ENCODE measurements at places on chromosomes 7 and 10. TPM values are rescaled to one million over a fixed set of nuclear protein-coding genes. Genes with fewer than 3 reads are reported as not detected.

GRCh38 chr7:100585511-100586265 is at the start of gene LRCH4:
LRCH4 (minus strand) TSS chr7:100586129; CDS start chr7:100586100, 29 bp downstream.
- DNase-seq: no peak

- no peak for DNase-seq
These were observed 143.8 kb downstream of the ARHGAP21 start for GRCh38 chr10:24579906-24580305.

DNA sequence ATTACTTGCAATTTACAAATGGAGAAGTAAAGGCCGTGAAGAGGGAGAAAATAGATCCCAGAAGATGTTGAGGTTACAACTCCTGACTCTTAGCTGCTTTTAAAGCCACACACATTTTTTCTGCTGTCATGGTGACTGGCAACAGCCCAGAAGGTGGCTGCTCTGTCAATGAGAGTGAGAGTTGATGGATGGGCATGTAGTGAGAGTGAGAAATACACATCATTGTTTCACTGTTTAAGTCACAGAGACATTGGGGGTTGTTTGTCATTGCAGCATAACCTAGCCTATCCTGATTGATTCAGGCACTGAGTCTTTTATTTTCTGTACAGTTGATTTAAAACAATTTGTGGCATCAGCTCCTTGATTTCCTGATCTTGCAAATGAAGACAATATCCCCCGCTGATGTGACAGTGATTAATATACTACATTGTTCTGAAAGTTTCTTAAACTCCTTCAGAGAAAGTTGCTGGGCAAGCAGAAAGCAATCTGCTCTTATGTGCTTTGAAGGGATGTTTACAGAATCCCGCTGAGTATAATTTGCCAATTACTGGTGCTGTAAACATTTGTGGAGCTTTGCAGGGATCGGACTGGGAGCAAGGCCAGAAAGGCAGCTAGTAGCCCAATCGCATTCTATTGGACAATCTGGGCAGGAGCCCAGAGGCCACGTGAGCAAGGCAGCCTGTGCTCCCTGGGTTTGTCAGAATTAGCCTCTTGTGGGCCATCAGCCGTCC is 229.6 kb downstream of the PRPF18 start:
- DNase-seq: no peak

DNA sequence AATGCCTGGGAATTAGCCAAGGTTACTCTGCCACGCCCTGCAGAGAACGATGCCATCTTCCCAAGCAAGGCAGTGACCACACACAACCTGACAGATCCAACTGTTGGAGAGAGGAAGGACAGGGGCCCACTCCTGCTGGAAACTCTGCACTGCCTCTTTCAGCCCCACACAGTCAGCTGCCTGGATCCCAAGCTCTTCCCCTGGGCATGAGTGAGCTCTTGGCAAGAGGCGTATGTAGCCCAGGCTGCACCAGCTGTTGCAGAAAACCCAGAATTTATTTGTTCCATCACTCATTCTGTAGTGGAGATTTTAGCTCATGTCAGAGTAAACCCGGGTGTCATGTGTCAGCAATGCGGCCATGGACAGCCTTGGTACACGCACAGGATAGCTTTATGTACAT is 135.1 kb upstream of the TRIM24 start:
- no peak for DNase-seq

DNA sequence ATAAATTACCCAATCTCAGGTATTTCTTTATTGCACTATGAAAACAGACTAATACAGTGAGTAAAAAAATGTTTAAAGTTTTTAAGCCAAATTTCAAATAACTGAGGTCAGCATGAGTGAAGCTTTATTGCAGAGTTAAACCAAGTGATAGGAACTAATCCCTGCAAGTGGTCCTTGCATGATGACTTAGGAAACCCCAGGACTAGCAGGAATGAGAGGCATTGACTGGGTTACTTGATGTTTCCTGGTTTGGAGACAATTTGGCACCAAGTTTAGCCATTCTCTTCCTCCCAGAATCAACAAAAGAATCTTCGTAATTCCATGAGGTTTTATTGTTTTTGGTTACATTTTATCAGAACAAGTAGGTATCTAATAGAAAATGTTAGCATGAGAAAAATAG is 194.2 kb downstream of the BICC1 start:
- no peak for DNase-seq

DNA sequence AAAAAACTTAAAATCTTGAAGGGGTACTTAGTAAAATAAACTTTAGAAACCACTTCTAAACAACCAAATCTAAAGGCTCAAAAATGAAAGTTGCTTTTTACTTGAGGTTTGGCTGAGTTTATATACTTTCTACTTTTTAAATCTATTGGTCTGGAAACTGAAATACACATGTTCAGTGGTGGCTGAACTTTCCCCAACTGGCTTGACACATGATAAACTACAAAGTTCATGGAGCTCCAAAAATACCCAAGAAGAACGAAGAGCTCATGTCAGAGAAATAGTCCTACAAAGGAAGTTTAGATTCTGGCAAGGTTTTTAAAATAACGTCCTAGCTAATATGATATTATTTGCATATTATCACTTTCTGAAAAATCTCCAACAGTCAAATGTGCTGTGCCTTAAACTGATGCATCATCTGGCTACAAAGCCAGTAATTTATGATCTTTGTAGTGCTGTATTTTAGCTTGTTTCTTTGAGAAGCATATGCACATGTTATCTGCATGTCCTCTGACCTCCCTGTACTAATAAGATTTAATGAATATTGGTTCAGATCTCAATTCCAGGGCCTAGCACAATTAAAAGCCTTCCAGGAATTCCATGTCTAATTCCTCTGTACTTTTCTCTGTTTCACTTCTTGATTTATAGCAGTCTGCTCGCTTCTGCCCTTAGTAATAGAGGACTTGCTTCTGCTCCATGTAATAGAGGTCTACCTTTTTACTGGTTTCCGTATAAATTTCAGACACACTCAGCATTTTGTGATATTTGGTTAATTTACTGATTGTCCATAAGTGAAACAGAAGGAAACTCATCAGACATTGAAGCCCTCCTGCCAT is 28.2 kb downstream of the SEMA3C start:
- DNase-seq: no peak

- DNase-seq: no peak
These were observed 278.5 kb upstream of the KLF14 start for GRCh38 chr7:131012477-131013031.

GRCh38 chr7:155791836-155792235 is 20.4 kb downstream of the SHH start:
- no peak for DNase-seq

EBLN1 gene
- not detected for total RNA-seq

DNA sequence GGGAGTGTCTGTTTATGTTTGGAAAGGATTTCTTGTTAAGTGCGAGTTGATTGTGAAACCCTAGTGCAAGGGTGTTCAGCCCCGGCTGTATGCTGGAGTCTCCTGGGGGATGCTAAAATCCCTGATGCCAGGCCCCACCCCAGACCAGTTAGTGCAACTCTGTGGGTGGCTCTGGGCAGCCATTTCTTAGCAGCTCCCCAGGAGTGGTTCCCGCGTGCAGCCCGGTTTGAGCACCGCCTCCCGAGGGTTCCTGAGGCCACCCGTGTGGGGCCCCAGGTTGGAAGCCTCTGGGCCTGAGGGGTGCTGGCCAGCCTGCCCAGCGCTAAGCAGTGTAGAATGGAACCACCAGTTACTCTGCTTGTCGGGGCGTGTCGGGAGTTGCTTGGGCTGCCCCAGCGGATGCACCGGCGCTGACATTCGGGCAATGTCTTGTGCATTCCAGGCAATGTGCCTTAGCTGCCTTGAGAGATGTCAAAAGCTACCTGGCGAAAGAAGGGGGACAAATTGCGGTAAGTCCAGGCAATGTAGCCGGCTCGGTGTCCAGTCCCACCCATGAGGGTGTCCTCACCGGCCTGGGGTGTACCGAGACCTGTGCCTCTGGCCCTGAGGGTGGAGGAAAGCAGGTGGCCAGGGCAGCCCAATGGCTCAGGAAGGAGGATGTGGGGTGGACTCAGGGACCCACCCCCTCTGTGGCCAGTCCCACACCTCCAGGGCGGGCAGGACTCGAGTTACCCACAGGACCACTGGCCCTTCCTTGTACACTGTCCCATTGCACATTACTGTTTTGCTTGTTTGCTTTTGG is 13.2 kb downstream of the PFKFB3 start:
- DNase-seq: no peak

DNA sequence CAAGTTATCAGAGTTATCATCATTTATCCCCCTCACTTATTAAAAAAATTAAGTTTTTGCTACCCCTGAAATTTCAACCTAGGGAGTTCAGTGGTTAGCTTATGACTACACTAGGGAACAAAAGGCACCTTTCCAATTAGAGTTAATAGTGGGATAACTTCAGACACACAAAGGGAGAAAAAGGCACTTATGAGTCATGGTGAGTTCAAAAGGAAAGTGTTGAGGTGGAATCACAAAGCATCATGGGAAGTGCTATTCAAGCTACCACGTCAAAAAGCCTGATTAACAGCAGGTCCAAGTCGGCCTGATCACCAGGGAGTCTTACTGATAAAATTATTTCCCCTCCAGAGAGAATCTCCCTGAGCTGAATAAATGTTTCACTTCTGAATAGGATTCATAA is 165.7 kb downstream of the C7orf25 start:
- no peak for DNase-seq

CPN1 gene
- not detected for total RNA-seq

Data from omental fat pad (tissue), 4 donors.